ENCODE measurements at places on chromosomes 16 and 17.

- no peak for DNase-seq
These were observed 51.7 kb downstream of the SDK2 start for GRCh38 chr17:73592501-73592961.

DNA sequence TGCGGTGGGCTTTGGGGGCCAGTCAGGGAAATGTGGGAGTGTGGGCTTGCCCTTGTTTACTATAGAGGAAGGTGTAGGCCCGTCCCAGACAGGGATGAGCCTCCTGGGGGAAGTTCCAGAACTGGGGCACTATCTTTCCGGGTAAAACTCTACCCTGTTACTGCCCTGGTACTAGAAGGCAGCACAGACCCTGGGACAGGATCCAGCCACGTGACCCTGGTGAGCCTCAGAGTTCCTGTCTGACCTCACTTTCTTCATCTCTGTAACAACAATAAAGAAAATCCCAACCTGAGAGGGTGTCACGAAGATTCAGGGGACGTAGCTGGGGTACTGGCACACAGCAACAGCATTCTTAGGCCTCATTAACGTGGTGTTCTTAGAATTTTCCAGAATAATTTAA, 239.6 kb upstream of the FOXF1 start:
- no peak for DNase-seq

- DNase-seq, result no peak
These were observed 1.3 kb upstream of the SLC46A1 start for GRCh38 chr17:28407130-28407973.

GRCh38 chr17:33983824-33984574, 271.1 kb upstream of the CCL2 start:
- no peak for DNase-seq

- DNase-seq, result no peak
These were observed 1.7 kb upstream of the TAF15 start for GRCh38 chr17:35807371-35808144.

DNA sequence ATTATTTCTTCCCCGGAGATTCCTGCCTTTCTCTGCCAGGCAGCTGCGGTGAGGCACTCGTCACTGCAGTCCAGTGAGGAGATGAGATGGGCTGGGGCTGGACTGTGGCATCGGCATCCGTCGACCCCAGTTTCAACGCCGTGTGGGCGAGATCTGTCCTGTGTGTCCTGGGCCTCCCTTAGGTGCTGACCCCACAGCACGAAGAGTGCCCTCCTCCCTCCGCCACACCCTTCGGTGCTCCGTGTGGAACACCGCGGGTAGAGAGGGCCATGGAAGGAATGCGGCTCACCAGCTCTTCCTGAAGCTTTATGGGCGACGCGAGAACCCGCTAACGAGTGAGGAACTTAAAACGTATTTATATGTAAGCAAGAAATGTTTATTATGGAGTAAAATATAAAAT, 17.6 kb downstream of the ACSF3 start:
- DNase-seq, result no peak

DNA sequence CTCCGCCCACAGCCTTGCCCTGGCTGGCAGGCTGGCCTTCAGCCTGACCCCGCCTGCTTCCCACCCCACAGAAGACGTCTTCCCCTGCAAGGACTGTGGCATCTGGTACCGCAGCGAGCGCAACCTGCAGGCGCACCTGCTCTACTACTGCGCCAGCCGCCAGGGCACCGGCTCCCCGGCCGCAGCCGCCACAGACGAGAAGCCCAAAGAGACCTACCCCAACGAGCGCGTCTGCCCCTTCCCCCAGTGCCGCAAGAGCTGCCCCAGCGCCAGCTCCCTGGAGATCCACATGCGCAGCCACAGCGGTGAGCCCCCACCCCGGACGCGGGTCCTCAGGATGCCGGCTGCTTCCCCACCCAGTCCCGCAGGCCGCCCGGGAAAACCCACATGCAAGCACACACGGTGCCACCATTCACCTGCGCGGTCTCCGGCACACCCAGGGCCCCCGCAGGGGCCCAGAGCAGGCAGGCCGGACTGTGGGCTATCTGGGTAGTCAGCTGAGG, 38.2 kb upstream of the ZC3H18 start:
- no peak for DNase-seq

GRCh38 chr17:1995321-1995892, 29.7 kb downstream of the RTN4RL1 start:
- no peak for DNase-seq

GRCh38 chr17:56994009-56994792, 16.3 kb downstream of the SCPEP1 start:
- no peak for DNase-seq

DNA sequence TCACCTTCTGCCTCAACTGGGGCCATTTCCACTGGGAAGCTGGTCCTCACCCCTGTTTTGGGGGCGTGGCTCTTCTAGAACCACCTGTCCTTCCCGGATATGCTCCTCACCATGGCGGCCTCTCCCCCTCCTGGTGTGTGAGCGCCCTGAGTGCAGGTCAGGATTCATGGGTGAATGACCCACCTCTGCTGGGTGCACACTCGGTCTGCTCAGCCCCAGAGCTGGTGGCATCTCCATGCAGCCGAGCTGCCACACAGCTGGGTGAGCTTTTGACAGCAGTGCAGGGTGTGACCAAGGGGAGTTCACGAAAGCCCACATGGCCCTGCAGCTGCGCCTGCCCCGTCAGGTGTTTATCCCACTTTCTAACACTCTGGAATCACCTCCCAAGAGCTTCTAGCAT, 27.3 kb downstream of the GRIN2C start:
- no peak for DNase-seq

GRCh38 chr16:86519007-86519648, 8.8 kb downstream of the FOXF1 start:
- DNase-seq, result no peak

DNA sequence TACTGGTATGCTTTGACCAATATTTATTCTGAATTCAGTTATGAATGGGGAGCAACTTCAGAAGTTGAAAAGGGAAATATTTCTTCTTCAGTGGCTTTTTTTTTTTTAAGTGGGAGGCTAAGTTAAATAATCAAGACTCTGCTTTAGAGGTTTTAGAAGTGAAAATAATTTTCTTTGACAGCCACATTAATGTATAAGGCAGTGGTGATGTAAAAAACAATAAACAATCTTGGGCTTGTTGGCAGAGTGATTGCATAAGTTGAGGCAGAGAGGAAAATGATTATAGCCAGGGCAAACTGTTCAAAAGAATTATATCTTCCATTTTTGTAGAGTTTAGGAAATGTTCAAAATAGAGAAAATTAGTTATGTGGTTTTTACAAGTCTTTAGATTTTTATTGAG, 5.4 kb upstream of the KRT12 start:
- DNase-seq, result no peak

GRCh38 chr17:11378506-11378905, 137.5 kb downstream of the SHISA6 start:
- no peak for DNase-seq

GRCh38 chr16:70735141-70735979, 49.5 kb upstream of the MTSS2 start:
- no peak for DNase-seq

DNA sequence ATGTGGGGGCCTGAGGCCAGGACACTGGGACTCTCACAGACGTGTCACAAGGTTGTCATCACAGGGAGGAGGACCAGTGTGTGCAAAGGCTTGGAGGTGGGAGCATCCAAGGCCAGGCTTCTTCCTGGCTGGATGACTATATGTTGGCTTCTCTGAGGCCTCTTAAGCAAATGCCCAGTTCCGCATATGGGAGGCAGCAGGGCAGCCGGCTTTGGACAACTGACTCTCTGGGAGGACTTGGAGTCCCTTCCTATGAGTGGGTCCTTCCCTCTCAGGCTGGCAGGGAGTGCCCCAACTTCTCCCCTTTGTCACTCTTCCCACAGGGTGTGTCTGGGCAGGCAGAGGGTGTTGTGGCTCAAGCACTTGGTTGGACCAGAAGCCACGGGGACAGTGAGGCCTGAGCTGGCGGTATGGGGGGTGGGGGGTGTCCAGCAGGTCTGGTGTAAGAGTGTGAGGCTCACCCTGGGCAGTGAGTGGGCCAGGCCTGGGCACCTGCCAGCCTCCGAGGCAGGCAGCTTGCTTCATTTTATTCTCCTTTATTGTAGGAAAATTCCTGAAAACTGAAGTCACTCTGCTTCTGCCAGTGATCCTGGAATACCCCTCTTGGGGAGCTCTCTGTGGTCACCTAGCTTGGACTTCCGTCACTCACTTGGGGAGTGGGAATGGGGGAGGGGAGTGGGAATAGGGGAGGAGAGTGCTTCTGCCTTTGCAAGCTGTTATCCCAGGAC, 14.9 kb downstream of the ADGRG1 start:
- DNase-seq, result no peak

GRCh38 chr16:78505036-78505435, 405.6 kb downstream of the WWOX start:
- no peak for DNase-seq

DNA sequence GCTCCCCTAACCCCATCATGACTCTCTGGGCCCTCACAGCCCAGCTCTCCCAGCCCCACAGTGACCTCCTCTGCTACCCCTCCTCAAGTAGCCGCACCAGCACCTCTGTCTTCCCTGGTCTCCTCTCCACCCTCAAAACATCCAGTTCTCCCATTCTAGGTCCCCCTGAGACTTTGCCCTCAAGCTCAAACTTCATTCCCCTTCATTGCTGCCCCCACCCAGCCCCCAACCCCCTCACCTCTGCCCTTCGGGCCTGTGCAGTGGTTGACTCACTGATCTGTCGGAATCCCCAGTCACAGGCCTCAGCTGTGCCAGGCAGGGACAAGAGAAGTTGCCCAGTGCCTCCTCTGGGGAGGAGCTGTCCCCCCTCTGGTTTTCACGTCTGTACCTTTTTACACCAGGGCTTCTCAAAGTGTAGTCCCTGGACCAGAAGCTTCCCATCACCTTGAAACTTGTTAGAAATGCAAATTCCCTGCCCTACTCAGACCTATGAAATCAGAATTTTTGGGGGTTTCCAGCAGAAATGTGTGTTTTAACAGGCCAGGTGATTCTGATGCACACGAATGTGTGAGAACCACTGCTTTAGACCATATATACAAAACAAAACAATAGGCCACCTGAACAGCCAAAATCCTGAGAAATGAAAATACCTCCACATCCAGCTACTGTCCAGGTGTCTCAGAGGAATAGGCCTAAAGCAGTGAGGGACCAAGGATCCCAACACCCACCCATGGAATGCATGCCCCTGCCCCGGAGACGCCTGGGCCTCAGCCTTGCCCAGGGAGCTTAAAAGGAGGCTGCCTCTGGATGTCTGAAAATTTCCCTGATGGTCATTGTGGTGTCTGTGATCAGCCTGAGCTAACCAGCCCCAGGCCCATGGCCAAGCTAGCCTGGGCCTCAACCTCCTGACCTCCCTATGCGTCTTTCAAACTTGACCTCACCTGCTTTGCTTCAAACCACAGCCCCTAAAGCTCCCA, 853 bp upstream of the DOK4 start:
- no peak for DNase-seq

- no peak for DNase-seq
These were observed 6.1 kb upstream of the WFIKKN2 start for GRCh38 chr17:50829332-50829731.

- no peak for DNase-seq
These were observed 13.4 kb upstream of the KCNG4 start for GRCh38 chr16:84253173-84253572.

DNA sequence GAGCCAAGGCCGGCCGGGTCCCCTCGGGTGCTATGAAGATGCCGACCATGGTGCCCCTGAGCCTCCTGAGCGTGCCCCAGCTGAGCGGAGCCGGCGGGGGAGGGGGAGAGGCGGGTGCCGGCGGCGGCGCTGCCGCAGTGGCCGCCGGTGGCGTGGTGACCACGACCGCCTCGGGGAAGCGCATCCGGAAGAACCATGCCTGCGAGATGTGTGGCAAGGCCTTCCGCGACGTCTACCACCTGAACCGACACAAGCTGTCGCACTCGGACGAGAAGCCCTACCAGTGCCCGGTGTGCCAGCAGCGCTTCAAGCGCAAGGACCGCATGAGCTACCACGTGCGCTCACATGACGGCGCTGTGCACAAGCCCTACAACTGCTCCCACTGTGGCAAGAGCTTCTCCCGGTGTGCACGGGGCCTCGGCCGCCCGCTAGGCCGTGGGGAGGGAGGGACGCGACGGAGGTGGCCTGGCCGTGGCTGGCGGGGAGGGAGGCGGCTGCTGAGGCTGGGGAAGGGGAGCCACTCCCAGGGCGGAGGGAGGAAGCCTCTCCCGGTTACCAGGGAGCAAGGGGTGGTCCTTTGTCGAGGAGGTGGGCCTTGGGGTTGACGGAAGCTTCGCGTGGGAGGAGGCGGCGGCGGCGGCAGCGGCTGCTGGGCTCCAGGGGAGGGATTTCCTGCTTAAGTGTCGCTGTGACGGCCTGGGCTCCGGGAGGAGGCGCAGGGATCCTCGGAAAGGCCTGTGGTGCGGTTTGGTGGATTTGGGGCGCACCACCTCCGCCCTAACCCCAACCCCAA, 1.3 kb downstream of the MAZ start:
- DNase-seq, result peak; percentile 96

DNA sequence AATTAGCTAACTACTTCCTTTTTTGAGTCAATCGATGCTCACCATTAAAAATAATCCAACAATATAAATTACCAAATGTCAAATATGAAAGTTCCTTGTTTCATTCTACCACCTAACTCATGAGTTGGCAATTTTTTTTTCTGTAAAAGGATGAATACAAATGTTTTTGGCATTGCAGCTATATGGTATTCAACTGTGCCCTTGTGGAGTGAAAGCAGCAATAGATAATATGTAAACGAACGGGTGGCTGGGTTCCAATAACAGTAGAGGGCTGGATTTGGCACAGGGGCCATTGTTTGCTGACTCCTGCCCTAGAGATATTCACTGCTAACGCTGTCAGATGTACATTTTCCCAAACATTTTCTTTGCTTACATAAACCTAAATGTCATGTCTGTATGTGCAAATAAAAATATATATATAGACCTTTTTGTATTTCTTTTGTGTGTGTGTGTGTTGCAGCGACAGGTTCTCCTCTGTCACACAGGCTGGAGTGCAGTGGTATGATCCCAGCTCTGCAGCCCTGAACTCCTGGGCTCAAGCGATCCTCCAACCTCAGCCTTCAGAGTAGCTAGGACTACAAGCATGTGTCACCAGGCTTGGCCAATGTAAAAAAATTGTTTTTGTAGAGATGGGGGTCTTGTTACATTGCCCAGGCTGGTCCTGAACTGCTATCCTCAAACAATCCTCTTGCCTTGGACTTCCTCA, 73.9 kb downstream of the RPGRIP1L start:
- DNase-seq, result no peak

DNA sequence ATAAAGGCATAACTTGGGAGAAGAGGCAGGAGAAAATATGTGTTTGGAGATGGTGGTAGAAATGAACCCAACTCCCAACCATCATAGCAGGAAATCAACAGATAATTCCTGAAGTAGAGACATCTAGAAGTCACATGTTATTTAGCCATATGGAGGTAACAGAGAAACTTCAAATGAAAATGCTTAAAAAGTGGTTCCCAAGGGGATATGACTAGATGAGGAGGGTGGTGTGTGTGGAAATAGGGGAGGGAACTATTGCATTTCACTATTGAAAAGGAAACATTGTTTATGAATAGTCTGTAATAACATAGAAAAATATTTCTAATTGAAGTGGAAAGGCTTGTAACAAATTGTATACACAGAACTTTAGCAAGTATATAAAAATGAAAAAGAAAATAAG, 412.0 kb downstream of the SHISA9 start:
- DNase-seq, result no peak

DNA sequence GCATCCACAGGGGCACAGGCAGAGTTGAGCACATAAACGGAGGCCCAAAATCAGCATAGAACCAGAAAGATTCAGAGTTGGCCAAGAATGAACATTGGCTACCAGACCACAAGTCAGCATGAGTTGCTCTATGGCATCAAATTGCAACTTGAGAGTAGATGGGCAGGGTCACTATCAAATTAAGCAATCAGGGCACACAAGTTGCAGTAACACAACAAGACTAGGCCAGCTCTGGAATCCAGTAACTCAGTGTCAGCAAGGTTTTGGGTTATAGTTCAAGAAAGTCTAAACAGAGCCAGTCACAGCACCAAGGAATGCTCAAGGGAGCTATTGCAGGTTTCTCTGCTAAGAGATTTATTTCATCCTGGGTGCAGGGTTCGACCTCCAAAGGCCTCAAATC, 12.9 kb downstream of the G6PC1 start:
- DNase-seq, result no peak
